Activated CD4-positive, alpha-beta T cell treated with anti-CD3 and anti-CD28 coated beads for 4 hours (primary cell): ENCODE measurements at places on chromosomes 1 and 21.

GRCh38 chr1:201268604-201269151, 14.6 kb upstream of the PKP1 start:
- DNase-seq = no peak

GRCh38 chr1:6325482-6325881, 64.6 kb upstream of the GPR153 start:
- no peak for DNase-seq

DNA sequence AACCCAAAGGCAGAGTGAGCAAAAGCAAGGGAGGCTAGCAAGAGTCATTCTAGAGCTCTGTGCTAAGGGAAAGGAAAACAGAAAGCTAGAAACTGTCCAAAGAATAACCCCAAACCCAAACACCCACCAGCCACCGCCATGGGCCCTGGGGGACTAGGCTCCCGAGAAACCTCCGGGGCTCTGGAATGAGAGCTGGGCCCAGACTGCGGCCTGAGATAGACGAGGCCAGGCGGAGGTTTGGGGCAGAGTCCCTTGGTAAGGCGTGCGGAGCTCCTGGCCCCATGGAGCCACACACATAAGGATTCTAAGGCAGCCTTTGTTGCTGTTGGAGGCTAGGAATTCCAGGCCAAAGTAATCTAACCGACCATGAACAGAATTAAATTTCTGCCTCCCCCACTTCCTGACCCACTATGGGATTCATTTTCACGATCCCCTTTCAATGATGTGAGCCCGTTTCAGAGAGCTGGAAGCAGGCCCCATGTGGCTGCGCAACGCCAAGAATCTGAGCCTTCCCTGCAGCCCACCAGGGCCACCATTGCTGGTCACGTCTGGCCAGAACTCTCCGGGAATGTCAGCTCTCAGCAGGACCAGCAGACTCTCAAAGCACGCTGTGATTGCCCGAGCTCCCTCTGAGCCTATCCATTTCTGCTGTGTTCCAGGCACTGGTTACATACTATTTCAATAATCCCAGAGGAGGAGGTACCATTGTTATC, 145.0 kb downstream of the TRABD2B start:
- no peak for DNase-seq

GRCh38 chr1:72178266-72178665, 104.1 kb downstream of the NEGR1 start:
- DNase-seq = no peak

DNA sequence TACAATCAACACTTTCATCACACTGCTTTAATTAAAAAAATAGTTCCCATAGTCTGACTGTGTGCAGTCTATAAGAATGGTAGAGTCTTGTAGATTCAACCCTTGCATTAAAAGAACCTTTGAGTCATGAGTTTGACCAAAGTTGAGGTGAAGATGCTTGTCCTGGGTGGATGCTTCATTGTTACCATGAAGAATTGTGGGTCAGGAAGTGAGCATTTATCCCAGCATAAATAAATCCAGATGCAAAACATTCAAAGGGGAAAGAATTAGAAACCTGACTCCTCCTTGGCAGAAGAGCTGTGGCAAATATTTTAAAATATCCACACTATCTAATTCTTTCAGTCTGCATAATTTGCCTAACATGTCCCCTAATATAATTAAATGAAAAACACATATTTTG, 72.9 kb upstream of the SPAG17 start:
- no peak for DNase-seq

GRCh38 chr1:29767769-29768425, 531.6 kb downstream of the PTPRU start:
- no peak for DNase-seq

DNA sequence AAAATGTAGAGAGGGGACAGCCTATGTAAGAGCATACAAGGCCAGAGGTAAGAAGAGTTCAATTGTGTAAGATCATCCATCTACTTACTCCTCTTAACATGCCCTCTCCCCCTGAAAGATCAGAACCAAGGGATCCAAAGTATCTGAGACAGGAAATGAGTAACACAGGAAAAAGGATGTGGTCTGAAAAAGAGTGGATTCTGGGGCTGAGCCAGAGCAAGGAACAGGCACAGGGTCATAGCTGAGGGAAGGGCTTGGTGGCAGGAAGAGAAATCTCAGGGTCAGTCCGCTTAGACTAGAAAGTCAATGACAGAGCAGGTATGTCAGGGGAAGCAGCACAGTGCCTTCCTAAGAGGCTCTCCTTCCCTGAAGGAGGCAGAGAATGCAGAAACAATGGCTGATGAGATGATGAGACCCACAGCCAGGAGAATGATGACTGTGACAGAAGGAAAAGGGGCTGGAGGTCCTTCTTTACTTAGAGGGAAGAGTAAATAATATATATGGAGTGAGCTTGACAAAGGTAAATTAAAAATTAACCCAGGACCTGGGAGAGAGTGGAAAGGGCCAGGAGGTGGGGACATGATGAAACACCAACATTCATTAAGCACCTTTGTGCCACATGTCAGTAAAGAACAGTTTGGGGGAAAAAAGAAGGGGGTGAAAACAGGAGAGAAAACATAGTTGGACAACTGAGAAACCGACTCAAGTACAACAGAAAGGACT, 26.2 kb upstream of the A3GALT2 start:
- DNase-seq = no peak

DNA sequence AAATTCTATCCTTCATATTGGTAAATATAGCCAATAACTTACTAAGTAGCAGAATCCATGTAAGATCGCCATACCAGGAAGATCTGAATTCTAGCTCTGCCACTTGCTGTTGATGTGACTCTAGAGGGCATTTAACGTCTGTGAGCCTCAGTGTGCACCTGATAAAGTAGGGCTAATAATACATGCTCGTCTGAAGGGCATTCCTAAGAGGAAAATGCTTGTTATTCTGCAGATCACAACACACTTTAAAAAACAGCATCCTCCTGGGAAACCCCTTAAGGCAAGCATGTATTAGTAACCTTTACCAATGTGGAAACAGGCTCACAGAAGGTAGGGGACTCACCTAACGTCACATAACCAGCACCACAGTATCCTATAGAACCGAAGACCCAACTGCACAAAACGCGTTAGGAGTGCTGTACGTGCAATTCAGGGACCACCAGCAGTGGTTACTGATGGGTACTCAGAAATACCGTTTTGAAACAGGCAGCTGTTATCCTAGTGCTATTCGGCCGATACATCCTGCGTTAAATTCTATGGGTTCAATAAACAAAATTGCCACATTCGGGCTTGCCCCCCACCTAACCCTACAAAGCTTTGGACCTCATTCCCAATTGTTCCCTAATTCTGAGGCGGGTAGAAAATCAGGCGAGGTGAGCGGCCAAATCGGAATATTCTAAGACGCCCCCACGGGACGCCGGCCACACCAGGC, 758 bp downstream of the DEPDC1 start:
- no peak for DNase-seq

GRCh38 chr21:34869545-34869944, 179.6 kb downstream of the RUNX1 start:
- no peak for DNase-seq

DNA sequence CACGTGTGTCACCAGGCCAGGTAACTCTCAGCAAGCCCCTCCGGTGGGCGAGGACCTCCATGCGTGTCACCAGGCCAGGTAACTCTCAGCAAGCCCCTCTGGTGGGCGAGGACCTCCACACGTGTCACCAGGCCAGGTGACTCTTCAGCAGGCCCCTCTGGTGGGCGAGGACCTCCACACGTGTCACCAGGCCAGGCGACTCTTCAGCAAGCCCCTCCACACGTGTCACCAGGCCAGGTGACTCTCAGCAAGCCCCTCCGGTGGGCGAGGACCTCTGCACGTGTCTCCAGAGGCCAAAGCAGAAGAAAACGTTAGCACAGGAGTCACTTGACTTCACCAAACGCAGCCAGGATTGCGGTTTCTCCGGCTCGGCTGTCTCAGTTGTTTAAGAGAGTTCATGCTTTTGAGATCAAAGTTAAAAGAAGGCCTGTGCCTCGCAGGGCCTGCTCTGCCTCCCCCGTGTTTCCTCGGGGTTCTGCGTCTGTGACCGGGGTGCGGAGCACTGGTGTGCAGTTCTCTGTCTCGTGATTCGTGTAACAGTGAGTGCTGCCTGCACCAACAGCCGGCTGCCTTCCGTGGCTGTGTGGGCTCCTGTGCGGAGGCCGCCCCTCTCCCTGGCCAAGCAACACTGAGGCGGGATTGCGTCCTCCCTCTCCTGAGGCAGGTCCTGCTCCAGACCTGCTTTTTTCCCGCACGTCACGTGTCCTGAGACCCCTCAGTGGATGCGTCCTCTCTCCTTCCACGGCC, 56.6 kb downstream of the PRKCZ start:
- DNase-seq = no peak

GRCh38 chr1:46278807-46279206, 24.6 kb downstream of the LRRC41 start:
- no peak for DNase-seq

- DNase-seq = no peak
Measured at GRCh38 chr1:156392452-156392853, 23.4 kb downstream of the RHBG start.

DNA sequence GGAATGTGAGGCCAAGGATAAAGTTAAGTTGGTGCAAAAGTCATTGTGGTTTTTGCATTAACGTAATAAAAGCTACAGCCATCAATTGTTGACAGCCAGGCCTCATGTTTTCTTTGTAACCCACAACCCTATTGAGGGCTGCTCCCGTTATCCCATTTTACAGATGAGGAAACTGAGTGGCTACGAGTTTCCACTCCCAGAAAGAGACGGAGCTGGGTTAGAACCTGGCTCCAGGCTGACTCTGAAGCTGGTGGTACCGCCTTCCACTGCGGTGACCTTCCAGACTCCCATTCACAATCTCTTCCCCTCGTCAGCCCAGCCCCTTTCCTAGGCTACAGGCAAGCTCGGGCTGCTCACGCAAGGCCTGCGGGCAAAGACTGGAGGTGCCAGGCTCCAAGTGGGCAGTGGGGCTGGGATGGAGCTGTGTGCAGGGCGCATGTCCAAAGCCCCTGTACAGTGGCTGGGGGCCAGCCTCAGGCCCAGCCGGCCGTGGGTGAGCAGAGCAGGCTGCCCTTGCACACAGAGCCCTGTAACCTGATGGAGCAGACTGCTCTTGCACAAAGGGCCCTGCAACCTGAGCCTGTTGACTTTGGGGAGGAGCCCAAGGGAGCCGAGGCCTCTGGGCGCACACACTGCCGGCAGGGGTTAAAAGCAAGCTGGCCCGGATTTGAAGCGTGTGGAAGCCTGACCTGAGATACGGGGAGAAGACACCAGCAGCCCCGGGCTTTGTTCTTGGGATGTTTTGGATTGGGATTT, 97.4 kb upstream of the TMPRSS2 start:
- DNase-seq = no peak
